ENCODE measurements at places on chromosomes 5 and 9.

DNA sequence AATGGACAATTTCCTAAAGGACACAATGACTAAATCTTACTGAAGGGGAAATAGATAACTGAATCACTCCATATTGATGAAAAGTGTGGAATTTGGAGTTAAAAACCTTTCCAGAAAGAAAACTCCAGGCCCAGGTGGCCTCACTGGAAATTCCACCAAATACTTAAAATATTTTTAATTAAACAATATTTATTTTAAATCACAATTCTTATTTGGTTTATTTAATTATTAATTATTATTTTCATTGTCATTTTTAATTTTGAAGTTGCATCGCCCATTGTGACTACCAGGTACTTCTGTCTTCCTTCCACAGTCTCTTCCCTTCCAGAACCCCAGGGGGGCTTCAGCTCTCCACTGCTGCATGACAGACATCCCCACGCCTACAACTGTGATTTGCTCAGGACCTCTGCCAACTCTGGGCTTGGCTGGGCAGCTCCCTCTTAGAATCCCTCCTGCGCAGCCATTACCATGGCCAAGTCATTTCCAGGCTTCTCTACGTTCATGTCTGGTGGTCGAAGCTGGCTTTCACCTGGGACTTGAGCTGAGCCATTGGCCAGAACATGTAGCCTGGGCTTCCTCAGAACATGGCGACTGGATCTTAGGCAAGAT, 16.4 kb upstream of the GADD45G start:
- DNase-seq = no peak

- DNase-seq = no peak
Observed at GRCh38 chr5:75468593-75468992, 42.8 kb downstream of the CERT1 start.

DNA sequence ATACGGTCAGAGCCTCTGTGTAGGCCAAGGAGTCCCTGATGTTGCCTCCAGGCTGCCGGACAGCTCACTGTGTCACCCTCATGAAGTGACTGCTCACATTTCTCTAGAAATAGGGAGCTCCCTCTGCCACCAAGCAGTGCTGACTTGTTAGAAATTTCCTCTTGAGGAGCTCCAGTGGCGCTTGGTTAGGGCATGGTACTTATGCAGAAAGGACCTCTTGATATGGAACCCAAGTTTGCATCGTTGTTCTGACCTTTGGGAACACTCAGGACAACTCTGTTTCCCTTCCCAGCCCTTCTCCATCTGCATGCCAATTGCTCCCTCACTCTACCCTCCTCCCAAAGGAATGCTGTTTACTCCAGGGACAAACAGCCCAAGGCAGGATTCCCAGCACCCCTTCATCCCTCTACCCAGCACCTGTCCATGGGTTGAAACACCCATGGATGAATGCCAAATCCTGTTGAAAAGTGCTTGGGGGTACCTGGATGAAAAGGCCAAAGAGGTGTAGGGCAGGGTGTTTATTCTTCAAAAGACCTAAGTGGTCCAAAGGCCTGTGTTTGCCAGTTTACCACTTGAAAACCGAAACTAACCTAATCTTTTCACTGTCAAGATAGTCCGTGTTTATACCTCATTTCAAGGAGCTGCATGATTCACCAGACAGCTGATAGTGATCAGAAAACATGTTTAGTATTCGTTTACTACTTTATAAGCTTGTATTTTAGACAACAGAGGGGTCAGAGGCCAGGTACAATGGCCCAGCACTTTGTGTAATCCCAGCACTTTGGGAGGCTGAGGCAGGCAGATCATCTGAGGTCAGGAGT, 51.1 kb downstream of the KLF4 start:
- DNase-seq = no peak

DNA sequence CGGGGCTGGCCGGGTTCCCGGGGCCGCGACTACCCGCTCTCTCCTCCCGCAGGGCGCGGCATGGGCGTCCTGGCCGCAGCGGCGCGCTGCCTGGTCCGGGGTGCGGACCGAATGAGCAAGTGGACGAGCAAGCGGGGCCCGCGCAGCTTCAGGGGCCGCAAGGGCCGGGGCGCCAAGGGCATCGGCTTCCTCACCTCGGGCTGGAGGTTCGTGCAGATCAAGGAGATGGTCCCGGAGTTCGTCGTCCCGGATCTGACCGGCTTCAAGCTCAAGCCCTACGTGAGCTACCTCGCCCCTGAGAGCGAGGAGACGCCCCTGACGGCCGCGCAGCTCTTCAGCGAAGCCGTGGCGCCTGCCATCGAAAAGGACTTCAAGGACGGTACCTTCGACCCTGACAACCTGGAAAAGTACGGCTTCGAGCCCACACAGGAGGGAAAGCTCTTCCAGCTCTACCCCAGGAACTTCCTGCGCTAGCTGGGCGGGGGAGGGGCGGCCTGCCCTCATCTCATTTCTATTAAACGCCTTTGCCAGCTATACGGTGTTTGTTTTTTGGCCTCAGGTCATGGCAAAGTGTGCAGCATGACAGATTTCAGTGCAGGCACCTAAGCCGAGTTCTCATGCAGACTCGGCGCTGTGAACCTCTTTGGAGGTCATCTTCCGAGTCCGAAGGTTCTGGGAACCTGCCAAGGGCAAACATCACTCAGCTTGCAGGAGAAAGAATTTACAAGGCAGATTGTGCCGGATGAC, 516 bp downstream of the MRPL41 start:
- DNase-seq = peak; percentile 57

DNA sequence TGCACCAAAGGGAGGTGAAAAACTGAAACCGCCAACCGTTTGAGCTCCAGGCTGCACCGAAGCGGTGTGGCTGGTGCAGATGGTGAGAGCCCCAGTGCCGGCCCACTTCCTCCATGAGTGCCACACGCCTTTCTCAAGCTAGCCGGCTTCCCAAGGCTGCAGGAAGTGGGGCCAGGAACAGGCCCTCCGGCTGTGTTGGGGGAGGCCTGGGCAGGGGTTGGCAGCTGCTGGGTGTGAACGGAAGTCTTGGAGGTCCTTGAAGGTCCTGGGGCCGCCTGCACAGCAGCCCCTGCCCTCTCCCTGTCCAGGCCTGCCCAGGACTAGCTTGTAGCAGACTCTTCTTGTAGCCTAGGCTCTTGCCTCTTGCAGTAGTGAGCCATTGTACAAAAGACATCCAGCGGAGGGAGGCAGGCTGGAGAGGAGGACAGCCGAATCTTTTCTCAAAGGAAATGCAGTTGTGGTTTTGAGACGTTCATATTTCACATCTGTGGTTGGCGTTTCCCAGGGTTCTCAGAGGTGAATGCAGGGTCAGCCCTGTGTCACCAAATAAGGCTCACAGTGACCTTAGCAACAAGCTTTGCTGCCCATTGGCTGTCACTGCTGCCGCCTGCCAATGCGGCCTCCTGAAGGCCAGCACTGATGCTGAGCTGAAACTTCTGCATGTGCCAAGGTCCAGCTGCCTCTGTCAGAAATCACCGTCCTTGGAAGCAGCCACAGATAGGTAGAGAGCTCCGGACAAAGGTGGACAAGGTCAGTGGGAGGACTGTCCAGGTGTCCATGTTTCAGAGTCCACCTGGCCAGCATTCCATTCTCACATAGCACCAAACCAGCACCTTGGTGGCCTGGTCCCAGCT, 23.9 kb downstream of the IRF1 start:
- peak; percentile 69 for DNase-seq

GRCh38 chr9:116484492-116485061, 202.5 kb upstream of the TRIM32 start:
- no peak for DNase-seq

DNA sequence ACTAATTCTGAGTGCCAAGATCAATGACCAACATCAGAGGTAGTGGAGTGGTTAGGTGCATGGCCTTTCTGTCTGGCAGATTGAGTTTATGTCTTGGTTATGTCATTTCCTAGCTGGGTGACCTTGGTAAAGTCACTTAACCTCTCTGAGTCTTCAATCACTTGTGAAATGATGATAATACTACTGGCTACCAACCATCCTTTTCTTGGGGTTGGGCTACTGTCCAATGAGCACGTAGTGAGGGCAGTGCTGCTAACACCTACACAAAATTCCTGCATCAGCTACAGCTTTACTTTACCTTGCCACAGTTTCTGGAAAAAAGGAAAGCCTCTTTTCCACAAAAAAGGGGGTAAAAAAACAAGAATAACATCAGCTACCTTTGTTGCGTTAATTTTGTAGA, 12.4 kb downstream of the IL12B start:
- DNase-seq = no peak

All from adrenal gland (tissue), 19 donors.